Left lung (tissue), 14 donors: ENCODE measurements at places on chromosomes 1 and 21. TPM values are rescaled to one million over a fixed set of nuclear protein-coding genes. Genes with fewer than 3 reads are reported as not detected.

The ZFYVE9 gene
- 15.2 TPM for total RNA-seq

The CD1E gene
- total RNA-seq = 0.47 TPM

GRCh38 chr1:222583079-222583478 lies 6.7 kb downstream of the TAF1A start:
- peaks cover 46% of the 10 kb centered on the region for H3K36me3 ChIP-seq
- H3K27me3 ChIP-seq = no peaks in the 10 kb centered on the region

DNA sequence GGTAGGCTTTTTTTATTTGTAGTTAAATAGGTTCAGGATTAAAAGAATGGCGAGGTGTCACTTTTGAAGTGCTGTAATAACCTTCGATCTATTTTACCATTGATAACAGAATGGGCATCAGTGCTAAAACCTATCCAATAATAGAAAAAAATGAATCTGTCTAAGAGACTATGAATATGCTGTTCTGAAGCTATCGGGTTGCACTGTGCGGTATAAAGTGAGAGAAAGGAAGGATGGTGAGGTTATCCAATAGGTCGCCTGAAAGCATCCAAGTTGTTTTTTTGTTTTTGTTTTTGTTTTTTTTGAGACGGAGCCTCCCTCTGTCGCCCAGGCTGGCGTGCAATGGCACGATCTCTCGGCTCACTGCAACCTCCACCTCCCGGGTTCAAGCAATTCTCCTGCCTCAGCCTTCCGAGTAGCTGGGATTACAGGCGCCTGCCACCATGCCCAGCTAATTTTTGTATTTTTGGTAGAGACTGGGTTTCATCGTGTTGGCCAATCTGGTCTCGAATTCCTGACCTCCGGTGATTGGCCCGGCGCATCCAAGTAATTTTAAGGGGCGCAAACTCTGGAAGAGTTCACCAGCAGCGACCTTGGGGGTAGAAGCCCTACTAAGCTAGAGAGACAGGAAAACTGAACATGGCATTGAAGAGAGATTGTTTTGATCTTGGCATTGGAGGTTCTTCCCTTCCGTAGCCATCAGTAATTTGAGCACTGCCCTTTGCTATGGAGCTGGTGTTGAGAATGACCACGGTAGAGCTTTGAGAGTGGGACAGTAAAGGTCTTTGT lies 8.7 kb upstream of the MDM4 start:
- DNase-seq = peak; percentile 55
- peak overlapping the region; percentile 59 for H3K4me3 ChIP-seq
- peak overlapping the region; percentile 89 for H3K27ac ChIP-seq

DNA sequence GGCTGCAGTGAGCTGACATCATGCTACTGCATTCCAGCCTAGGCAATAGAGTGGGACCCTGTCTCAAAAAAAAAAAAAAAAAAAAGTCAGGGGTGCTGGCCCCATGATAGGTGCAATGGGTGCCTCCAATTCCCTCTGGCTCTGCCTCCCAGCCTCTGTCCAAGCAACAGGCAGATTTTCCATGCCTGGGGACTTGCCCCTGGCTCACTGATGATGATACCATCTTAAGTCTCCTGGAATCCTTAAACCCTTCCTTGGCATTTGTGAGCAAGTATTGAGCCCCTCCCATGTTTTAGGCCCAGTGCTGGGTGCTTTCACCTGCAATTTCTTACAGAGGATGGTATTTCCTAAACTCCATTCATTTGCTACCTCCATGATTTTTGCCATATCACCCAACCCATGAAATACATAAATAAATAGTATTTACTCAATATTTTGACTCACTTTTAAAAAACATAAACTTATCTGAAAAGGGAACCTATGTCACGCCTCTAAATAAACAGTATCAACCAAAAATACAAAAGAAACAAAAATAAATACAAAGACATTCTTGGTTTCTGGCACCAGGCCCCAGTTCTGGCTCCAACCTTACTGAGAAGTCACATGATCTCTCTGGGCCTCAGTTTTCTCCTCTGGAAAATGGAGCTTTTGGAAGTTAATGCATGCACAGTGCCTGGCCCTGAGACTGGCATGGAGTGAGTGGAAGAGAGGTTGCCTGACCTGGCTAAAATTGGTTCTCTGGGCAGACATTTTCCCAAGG lies 1.5 kb upstream of the ALPL start:
- no peak for DNase-seq
- no peaks in the 10 kb centered on the region for H3K36me3 ChIP-seq
- H3K4me3 ChIP-seq = no peak overlapping the region
- H3K4me1 ChIP-seq = peaks cover 22% of the 10 kb centered on the region
- peaks cover 8% of the 10 kb centered on the region for H3K27me3 ChIP-seq

DNA sequence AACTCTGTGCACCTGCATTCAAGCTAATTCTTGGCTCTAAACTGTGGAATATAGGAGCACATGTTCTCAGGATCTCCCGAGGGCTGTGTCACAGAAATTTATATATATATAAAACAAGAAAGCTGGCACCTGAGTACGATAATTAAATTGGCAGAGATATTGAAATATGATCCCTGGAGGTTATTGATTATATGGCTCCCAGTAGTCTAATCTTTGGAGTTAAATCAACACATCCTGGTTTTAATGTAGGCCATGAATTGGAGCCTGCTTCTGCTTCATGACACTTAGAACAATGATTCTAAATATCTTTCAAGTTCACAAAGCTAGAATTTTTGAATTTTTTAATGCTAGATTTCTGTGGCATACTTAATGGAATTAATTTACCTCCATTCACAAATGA lies 84.3 kb downstream of the CTH start:
- no peaks in the 10 kb centered on the region for H3K27me3 ChIP-seq
- H3K36me3 ChIP-seq = no peaks in the 10 kb centered on the region
- no peak for DNase-seq
- no peak overlapping the region for H3K4me3 ChIP-seq
- H3K27ac ChIP-seq = no peak overlapping the region
- H3K4me1 ChIP-seq = no peaks in the 10 kb centered on the region

DNA sequence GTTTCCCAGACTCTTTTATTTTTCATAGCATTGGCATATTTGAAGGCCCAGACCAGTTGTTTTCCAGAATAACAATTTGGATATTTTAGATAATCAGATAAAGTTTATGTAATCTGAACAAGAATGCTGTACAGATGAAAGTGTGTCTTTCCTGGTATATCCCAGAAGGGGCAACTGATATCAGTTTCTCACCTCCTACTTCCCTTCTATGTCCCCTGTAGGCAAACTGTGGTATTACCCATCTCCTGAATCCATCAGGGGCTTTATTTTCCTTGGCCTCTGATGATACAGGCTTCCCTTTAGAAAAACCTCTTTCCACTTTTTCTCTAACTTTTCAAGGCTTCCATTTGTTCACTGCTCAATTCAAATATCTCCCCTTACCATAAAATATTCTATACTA lies 87.5 kb upstream of the RGS1 start:
- H3K4me1 ChIP-seq = peaks cover 4% of the 10 kb centered on the region
- no peak overlapping the region for H3K4me3 ChIP-seq
- H3K27ac ChIP-seq = no peak overlapping the region
- no peaks in the 10 kb centered on the region for H3K27me3 ChIP-seq

DNA sequence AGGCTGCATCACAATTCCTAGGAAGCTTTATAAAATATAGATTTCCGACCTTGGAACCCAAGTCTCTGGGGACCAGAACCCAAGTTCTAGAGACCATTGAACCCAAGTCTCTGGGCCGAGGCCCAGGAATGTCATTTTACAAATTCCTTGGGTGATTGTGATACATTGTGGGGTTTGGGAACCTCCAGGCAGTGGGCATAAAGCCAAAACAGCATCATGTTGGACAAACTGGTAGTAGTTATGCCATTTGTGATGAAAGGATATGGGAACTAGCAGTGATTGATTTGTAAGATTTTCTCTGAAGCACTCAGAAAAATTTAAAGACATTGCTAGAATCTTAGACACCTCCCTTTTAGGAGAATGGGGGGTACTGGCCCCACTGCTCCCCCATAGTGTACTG lies 160.2 kb downstream of the HIVEP3 start:
- H3K27ac ChIP-seq = no peak overlapping the region
- H3K4me3 ChIP-seq = no peak overlapping the region
- H3K27me3 ChIP-seq = no peaks in the 10 kb centered on the region
- no peak for DNase-seq

- no peak for DNase-seq
- H3K36me3 ChIP-seq = no peaks in the 10 kb centered on the region
- H3K4me1 ChIP-seq = no peaks in the 10 kb centered on the region
- no peaks in the 10 kb centered on the region for H3K27me3 ChIP-seq
- peak overlapping the region; percentile 39 for H3K27ac ChIP-seq
Observed at GRCh38 chr1:112678605-112679004, 4.1 kb downstream of the MOV10 start.

DNA sequence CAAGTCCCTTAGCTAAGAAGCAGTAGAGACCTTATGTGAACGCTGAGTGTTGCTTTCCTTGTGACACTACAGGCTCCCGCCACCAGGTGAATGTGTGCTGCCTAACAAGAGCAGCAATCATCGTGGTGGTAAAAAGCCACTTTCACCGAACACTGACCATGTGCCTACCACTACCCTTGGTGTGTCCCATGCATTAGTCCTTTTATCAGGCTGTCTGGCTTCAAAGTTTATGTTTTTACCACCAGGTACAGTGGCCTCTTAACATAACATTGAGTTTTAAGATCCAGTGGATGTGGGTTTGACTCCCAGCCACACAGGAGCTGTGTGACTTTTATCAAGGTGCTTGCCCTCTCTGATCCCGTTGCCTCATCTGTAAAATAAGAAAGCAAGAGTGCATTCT lies 1.7 kb downstream of the C1QB start:
- H3K27me3 ChIP-seq = no peaks in the 10 kb centered on the region
- H3K36me3 ChIP-seq = no peaks in the 10 kb centered on the region
- peak overlapping the region; percentile 18 for H3K4me3 ChIP-seq
